Activated gamma-delta T cell treated with anti-CD3 and anti-CD28 coated beads, Interleukin-2, amount 50 U/mL, for 16 hours (primary cell): ENCODE measurements at places on chromosomes 11 and 22.

DNA sequence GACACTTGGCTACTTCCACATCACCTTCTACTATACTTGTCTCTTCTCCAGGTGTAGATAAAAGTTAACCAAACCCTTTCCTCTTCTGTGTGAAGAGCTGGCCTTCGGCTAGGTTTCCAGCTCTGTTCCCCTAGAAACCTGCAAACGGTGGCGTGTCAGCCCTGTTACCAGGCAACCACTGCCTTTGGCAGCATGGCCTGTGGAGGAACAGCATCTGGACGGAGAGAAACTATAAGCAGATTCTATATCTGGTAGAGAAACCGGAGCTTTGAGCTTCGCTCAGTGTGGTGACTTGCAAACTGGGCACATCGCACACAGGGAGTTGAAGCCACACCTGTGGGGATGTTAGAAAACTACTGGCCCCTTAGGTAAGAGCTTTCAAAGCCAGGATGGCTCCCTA lies 35.9 kb downstream of the ARAP1 start:
- no peak for DNase-seq

DNA sequence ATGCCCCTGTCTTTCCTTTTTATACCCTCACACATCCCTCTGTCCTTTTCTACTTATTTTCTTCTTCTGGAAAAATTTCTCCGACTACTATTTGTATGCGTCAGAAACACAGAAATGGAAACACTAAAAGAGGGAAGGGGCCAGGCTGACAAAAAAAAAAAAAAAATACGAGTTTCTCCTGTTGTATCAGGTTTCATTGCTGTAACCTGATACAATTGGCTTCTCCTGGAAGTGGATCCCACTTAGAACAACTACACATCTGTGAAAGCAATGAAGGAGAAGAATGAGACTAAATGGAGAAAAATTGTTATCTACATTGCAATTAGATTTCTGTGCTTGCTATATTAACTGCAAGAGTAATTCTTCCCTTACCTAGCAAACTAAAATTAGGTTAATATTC lies 393.9 kb downstream of the GUCY1A2 start:
- no peak for DNase-seq

- no peak for DNase-seq
Measured at GRCh38 chr22:27625769-27626674, 175.5 kb downstream of the MN1 start.

- no peak for DNase-seq
Measured at GRCh38 chr11:76263657-76264056, 57.4 kb upstream of the WNT11 start.

GRCh38 chr11:8598506-8598905 lies 4.5 kb upstream of the STK33 start:
- DNase-seq, result no peak

DNA sequence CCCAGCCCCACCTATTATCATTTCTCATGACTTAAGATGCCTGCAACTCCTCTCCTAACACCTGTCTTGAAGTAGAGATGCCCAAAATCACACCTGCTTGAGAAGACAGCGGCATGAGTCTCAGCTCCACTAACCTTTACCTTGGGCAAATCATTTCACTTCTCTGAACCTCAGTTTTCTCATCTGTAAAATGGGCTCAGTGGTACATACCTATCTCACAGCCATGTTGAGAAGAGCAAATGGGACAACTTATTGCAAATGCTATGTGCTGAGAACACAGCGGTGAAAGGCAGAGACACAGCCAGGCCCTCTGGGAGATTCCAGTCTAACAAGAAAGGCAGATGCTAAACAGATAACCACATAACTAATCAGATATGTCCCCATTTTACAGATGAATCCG lies 7.8 kb downstream of the TST start:
- DNase-seq, result no peak

GRCh38 chr11:1694064-1694845 lies 2.7 kb upstream of the KRTAP5-6 start:
- peak; percentile 67 for DNase-seq

DNA sequence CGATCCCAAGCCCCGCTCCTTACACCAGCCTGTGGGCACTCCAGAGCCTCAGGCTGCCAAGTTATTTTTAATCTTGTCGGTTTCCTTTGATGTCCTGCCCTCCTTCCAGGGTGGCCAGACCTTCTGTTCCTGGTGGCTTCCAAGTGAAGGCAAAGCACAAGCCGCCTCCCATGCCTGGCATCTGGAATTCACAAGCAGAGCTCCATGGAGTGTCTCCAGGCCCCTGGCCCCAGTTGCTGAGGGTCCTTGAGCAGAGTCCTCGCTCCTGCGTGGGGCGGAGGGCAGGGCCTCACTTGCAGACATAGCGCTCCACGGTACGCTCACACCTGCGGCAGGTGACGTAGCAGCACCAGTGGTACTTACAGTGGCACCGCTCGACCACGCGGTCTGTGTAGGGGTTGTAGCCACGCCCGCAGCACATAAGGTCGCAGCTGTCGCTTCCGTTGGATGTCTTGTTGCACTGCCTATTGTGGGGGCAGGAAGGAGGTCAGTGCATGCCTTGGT lies 19.5 kb downstream of the WNT11 start:
- DNase-seq, result no peak

GRCh38 chr11:35077709-35078469 lies 61.1 kb upstream of the CD44 start:
- DNase-seq, result peak; percentile 32
